ENCODE measurements at places on chromosomes 7 and 10.

- DNase-seq, result no peak
Observed at GRCh38 chr7:51079494-51079893, 237.1 kb downstream of the COBL start.

DNA sequence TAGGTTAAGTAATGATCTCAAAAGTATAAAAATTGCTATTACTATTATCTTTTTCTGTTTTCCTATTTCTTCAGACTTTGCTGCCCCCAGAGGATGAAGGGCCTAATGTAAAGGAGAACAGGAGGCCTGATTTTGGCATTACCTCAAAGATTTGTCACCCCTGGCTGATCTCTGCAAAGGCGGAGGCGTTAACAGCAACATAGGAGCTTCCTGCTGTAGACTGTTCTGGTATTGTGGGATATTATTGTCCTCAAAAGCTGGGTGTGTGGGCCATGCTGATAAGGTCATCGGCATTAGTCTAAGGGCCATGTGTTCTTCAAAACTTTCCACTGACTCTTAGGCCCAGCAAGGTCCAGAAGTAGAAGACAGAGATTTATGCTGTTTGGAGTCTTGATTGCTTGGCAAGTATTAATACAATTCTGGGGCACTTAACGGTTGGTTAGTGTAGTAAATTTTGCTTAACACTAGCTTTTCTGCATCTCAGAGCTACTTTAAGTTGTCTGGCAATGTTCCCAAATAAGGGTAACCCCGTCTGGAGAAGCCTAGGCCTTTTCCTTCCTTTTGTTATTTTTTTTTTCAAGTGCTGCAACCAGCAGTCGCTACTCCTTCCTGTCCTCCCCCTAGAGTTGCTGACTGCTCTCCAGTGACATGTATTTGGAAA, 14.0 kb upstream of the ENTPD1 start:
- no peak for DNase-seq

GRCh38 chr10:87991946-87992345, 128.5 kb downstream of the PTEN start:
- DNase-seq, result no peak

- DNase-seq, result no peak
Observed at GRCh38 chr10:95397747-95398146, 106.9 kb upstream of the PDLIM1 start.

DNA sequence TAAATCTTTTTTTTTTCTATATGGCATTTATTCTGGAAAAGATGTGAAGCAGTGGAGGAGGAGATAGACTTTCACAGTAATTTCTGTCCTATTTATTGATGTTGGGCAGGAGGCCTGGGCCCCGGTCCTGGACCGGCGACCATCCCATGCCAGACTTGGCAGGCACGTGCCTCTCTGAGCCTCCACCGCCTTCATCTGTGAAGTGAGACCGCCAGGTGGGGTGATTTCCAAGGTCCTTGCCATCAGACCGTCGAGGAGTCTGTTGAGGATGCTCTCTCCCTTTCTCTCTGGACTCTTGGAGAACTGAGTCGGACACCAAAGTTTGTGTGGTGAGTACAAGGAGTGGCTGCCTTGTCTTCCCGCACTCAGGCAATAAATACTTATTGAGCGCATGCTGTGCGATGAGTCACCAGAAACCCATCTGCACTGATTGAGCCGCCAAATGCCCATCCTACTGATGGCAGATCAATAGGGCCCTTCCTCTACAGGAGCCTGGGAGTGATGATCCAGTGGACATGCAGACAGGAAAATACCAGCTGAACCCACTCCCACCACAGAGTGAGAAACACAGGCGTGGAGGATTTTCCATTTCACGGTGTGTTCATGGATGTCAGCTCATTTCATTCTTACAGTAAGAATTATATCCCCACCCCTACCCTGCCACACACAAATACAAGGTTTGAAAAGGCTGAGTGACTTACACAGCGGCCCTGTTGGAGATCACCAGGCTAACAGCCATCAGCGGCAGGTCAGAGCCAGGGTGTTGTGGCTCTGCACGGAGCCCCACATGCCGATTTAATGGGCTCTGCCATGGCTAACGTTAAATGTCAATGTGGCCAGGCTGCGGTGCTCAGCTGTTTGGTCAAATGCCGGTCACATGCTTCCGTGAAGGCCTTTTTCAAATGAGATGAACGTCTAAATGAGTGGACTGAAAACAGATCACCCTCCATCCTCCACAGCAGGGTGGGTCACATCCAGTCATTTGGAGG, 11.5 kb upstream of the PRKAG2 start:
- no peak for DNase-seq

GRCh38 chr10:4678023-4678950, 147.7 kb upstream of the AKR1E2 start:
- DNase-seq, result no peak

DNA sequence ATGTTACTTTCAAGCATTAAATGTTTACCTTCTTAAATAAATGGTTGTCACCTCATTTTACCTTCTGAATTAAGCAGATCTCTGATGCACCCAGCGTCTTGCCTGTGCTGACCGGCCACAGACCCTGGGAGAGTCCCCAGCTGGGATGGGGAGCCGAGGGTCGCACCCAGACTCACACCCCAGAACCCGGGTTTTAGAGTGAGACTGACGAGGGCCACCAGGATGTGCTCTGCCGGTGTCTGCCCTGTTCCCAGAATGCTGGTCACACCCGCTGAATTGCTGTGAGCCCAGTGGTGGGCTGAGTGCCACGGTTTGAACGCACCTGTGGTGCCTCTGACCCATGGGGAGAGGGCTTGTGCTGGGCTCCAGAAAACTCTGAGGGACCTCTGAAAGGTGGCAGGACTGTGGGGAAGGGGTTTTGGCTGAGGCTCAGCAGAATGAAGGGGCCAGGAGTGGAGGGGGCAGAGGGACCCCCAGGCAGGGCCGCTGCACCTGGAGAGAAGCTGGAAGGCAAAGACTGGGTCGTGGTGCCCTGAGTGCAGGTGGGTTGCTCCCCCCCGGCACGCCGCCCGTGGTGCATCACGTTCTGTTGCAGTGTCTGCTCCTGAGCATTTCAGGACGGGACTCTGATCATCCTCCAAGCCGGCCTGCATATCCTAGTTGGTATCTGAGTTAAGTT, 39.2 kb downstream of the INPP5A start:
- DNase-seq, result no peak
